Left lobe of liver (tissue), 2 donors: ENCODE measurements at places on chromosomes 1 and 21. TPM values are rescaled to one million over a fixed set of nuclear protein-coding genes. Genes with fewer than 3 reads are reported as not detected.

Gene MAP10
- 1.6 TPM for total RNA-seq

Gene SPRR1B
- not detected for total RNA-seq

Gene KIF21B
- total RNA-seq, result 0.93 TPM

Gene HOOK1
- total RNA-seq, result 29.5 TPM

DNA sequence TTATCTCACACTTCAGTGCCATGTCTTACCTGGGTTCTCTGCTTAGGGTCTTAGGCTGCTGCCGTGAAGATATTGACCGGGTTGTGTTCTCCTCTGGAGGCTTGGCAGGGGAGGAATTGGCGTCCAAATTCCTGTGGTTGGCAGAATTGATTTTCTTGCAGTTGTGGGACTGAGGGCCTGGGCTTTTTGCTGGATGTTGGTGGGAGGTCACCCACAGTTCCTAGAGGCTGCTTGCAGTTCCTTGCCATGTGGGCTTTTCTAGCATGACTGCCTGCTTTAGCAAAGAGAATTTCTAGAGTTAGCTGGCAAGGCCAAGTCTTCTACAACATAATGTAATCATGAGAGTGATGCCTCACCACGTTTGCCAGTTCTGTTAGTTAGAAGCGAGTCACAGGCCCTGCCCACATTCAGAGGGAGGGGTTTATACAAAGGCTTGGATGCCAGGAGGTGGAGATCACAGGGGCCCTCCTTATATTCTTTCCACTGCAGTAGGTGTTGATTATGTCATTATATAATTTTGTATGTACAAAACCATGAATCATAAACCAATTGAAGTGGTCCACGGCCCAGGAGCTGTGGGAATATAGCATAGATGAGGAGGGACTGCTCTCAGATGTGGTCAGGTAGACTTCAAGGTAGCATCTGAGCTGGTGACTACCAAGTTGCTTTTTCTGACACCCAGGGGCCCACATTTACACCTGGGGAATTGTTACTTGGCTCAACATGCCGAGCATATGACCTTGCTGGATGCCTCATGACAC, 6.6 kb downstream of the UBL4B start:
- DNase-seq, result no peak

GRCh38 chr1:82806133-82806532, 1005.4 kb downstream of the ADGRL2 start:
- no peak for DNase-seq

GRCh38 chr1:64309431-64309831, 106.0 kb downstream of the UBE2U start:
- DNase-seq, result no peak
